Stimulated activated CD4-positive, alpha-beta T cell treated with anti-CD3 and anti-CD28 coated beads, Interleukin-12 subunit alpha, Interleukin-12 subunit beta, amount 100 ng/mL, for 48 hours (primary cell): ENCODE measurements at places on chromosomes 6 and 20.

GRCh38 chr6:3385660-3386151, 71.1 kb downstream of the SLC22A23 start:
- DNase-seq = no peak

- no peak for DNase-seq
Measured at GRCh38 chr20:31827059-31827458, 7.9 kb downstream of the MYLK2 start.

DNA sequence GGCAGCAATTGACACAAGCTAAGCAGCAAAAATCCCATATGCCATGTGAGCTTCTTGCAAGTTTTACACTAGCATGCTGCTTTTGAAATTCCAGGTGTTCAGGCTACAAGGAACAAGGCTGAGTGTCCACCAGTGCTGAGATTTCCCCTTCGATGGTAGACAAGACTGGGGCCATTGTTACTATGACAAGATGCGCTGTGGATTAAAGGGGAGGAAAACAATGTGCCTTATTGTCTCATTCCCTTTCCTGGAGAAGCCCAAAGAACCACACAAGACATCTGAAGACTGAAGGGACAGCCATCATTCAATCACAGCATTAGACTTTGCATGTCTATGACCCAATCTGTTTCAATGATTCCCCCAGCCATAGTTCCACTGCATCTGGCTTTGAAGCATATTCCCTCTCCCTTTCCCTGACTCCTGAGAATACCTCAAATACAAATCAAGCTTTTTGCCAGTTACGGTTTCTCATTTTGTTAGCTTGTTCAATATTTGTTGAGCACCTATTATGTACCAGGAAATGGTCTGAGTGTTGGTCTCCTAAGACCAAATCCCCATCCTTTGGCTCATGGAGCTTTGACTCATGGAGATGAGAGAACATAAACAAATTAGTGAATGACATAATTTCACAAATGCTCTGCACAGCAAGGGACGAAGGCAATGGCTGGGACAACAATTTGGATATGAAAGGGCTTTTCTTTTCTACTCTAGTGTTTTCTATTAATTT, 23.4 kb upstream of the SCGN start:
- DNase-seq = no peak

DNA sequence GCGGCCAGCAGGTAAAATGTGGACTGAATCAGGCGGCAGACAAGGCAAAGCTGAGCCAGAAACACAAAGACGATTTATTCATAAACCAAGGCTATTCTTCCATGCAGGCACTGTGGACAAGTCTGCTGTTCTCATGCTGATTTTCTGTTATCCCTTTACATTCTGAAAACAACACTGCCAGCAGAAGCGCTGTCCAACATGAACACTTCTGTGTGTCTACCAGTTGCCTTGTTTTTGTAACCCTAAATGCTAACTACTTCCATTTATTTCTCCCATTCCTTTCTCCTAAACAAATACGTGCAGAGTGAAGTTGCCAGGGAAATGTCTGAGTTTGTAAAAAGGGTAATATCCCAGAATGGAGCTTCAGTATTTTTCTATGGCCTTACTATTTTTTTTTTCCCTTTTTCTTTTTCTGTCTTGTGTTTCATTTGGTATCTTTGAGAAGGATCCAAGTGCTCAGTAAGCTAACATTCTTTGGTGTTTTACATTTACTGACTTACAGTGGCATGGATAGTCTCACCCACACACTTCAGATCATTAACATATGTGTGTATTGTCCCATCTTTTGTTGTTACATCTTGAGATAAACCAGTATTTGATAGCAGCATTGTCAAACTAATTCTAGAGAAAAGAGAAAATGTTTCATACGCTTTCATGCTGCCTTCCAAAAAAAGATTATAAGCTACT, 1308.9 kb upstream of the MAP3K7 start:
- DNase-seq = no peak

GRCh38 chr6:225907-226306, 66.4 kb upstream of the DUSP22 start:
- DNase-seq = no peak

- DNase-seq = no peak
Measured at GRCh38 chr6:6880745-6881437, 226.9 kb upstream of the RREB1 start.

DNA sequence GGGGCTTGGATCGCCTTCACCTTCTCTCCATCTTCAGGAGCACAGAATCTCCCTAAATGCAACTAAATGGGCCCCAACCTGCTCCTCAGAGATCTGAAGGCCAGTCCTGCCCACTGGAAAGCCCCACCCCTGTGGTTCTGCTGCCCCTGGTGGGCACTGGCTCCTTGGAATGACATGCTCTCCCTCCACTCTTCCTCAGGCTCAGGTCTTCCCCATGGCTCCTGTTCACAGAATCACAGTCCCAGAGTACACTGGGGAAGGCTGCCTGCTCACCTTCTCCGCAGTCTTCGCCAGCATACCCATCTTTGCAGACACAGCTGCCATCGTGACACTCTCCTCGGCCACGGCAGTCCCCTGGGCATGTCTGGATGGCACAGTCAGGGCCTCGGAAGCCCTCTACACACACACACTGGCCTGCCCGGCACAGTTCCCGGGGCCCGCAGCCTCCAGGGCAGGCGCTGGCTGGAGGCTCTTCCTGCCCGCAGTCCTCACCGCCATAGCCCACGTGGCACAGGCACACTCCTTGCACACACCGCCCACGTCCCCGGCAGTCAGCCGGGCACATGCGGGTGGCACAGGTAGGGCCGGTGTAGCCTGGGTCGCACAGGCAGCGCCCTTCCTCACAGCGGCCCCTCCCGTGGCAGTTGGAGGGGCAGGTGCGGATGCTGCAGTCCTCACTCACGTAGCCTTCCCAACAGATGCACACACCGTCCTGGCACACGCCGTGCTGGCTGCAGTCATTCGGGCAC, 13.6 kb downstream of the TNXB start:
- no peak for DNase-seq

GRCh38 chr6:32912951-32913350, 27.9 kb downstream of the HLA-DMB start:
- no peak for DNase-seq

GRCh38 chr6:17038316-17038715, 63.5 kb upstream of the STMND1 start:
- DNase-seq = no peak

GRCh38 chr6:169853196-169854082, 102.0 kb downstream of the ERMARD start:
- no peak for DNase-seq

GRCh38 chr6:133408543-133408942, 167.4 kb downstream of the EYA4 start:
- DNase-seq = no peak

GRCh38 chr20:32440758-32441078, 82.6 kb downstream of the ASXL1 start:
- no peak for DNase-seq

- no peak for DNase-seq
Measured at GRCh38 chr6:90168693-90169131, 127.9 kb downstream of the BACH2 start.

- DNase-seq = no peak
Measured at GRCh38 chr6:107656401-107656800, 166.5 kb downstream of the SOBP start.

- no peak for DNase-seq
Measured at GRCh38 chr20:58097429-58097828, 131.0 kb downstream of the ANKRD60 start.

GRCh38 chr6:132570221-132570777, at the start of gene TAAR6:
Gene TAAR6, plus strand, starts transcription at chr6:132570322. Its CDS starts 0 bp downstream, at chr6:132570322.
- no peak for DNase-seq

GRCh38 chr6:152127432-152128165, 320.1 kb downstream of the ESR1 start:
- no peak for DNase-seq

DNA sequence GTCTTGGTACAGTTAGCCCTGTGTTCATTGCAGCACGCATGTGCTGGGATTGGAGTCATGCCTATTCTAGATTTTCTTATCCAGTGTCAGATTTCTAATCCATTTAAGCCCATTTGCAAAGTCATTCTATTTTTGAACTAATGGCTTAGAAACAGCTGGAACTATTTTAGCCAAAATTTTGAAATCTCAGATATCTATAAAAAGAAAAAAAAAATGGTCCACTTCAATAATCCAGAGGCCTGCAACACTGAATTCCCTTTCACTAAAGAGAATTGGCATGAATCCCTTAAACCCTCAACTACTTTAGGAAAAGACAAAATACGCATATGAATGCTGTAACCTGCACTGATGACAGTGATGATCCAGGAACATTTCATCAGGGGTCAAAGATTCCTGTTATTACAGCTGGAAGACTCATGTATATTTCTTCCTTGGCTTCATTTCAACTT, 1.5 kb downstream of the COL21A1 start:
- DNase-seq = no peak

GRCh38 chr6:37033819-37034795, 28.7 kb downstream of the FGD2 start:
- DNase-seq = no peak

GRCh38 chr6:169452869-169453620, 199.4 kb upstream of the THBS2 start:
- DNase-seq = no peak

GRCh38 chr6:137025786-137026730, 18.7 kb downstream of the IL20RA start:
- no peak for DNase-seq

GRCh38 chr20:4155953-4156352, 140.6 kb upstream of the RNF24 start:
- DNase-seq = no peak

- no peak for DNase-seq
Measured at GRCh38 chr6:122286512-122286911, 112.9 kb upstream of the HSF2 start.

DNA sequence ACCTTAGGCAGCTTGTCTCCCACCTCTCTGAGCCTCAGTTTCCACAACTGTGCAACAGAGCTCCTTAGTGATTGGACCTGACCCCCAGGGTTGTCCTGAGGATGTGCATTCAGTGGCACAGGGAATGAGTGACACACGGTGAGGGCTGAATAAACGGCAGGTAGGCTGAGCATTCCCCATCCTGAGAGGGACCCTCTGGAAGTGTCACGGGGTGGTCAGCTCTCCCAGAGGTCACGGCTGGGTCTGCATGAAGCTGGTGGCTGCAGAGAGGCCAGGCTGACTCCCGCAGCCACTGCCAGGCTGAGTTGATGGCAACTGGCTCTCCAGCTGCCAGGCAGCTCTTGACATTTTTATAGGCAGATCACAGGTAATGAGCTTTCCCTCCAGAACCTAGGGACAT, 42.5 kb downstream of the CD40 start:
- no peak for DNase-seq

GRCh38 chr6:83470587-83470986, 39.7 kb upstream of the ME1 start:
- DNase-seq = no peak

DNA sequence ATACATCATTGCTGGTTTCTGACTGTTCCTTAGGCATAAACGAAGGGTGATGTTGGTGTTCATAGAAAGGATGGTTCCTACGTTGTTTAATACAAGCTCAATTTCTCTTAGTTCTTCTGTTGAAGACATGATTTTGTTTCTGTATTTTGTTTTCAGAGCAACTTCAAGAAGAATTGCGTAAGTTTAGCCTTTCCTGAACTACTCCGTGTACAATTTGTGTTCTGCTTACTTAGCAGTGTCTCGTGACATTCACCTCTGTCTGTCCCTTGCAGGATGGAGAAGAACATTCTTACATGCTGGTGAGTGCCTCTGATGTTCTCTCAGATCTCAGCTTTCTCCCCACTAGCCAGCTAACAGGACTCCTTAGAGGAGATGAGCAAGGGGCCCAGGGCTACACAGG, 7.6 kb downstream of the BTN2A2 start:
- DNase-seq = no peak

GRCh38 chr20:63759377-63759901, 19.9 kb downstream of the SLC2A4RG start:
- DNase-seq = no peak
